ENCODE measurements at places on chromosomes 13 and 19.

GRCh38 chr19:9407827-9408226 lies 27.5 kb downstream of the ZNF266 start:
- peak; percentile 56 for DNase-seq

DNA sequence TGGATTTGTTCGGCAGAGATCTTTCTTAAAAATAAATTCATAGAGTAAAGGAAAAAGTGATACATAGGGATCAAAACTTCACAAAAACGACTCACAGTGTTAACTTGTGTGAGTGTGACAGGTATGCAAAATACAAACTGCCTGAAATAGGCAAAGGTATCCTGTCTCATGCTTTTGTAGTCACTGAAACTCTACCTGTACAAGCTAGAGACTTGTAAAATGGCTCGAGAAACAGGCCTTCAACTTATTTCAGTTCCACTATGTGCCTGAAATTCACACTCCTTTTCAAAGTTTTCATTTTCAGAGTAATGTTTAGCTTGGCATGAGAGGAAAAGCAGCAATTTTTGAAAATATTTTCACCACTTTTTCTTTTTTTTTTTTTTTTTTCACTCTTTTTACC lies 290.4 kb downstream of the DIAPH3 start:
- DNase-seq: no peak

- DNase-seq: no peak
These were observed 190.8 kb downstream of the TEX29 start for GRCh38 chr13:111511219-111511732.

GRCh38 chr13:87093399-87093798 lies 577.8 kb upstream of the SLITRK5 start:
- no peak for DNase-seq

DNA sequence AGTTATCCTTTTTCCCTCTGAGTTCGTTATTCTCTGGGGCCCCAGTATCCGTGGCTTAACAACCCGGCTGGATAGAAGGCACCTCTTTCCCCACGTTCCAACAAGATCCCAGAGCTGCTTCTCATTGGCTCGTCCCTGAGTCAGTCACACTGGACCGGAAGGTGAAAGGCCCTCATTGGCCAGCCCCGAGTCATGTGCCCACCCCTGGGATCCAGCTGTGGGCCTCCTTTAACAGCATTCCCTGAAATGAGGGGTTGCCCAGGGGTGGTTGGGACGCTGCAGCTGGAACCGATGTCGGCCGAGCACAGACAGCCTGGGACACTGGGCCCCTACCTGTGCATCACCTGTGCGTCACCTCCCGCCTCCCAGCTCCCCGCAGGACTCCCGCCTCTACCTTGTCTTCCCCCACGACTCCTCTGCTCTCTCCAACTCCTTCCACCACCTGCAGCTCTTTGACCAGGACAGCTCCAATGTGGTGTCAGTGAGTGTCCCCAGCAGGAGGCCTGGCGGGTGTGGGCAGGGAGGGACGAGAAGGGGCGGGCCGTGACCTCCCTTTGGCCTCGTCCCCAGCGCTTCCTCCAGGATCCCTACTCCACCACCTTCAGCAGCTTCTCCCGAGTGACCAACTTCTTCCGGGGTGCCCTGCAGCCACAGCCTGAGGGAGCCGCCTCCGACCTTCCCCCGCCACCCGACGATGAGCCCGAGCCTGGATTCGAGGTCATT lies 4.3 kb downstream of the TBC1D17 start:
- no peak for DNase-seq

DNA sequence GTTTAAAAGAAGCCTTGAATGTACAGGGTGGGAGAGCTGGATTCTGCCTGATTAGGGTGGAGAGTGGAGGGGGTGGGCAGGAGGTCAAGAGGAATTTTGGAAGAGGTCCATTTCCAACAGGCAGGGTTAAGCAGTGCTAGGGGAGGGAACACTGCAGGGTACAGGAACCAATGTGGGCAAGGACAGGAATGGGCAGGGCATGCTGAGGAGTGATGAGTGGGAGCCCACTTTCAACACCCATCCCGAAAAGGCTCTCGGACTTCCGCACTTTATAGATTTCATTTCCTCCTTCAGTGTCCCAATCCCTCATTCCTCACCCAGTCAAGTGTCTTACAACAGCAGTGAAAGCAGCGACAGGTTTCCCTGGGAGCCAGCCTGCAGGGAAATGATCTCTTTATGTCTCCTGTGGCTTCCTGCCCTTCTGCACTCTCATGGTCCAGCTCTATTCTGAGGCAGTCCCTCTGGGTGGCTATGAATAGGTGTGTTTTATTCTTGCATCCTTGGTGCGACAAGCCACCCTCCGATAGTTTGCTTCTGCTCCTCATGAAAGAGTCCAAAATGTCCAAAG lies 50.5 kb upstream of the ZNF507 start:
- no peak for DNase-seq

DNA sequence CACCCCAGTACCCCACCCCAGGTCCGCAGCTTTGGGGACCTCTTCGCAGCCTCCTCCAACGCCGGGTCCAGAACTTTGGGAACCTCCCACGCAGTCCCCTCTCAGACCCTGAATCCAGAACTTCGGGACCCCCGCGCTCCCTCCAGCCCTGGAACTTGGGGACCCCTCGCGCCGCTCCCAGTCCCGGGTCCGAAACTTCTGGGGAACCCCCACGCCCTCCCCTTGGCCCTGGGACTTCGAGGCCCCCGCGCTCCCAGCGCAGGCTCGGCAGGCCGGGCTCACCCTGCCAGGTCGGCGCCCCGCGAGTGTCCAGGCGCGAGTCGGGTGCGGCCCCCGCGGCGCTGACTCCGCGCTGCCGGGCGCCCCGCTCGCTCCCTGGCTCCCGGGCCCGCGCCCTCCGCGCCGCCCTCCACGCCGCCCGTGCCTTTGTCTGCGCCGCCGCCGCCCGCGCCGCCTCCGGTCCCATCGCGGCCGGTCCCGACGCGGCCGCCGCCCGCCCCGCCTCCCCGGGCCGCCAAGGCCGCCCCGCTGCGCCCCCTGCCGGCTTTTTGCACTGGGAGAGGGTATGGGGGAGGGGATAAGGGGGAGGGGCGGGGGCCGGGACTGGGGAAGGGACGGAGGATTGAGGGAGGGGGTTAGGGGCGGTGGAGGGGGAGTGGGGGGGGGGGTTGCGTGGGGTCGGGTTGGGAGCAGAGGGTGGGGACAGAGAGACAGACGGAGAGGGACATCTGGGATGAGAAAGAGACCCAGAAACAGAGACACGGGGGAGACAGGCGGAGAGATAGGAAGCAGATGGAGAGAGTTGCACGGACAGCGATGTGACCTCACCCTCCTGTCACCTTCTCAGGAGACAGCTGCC lies at the start of gene HOMER3:
Gene HOMER3 (minus strand): TSS at position 449 of the 859 bp plus-strand sequence. CDS start 2,235 bp downstream, outside the sequence.
- DNase-seq: peak; percentile 12

GRCh38 chr13:18943721-18944391 lies 237.8 kb downstream of the TUBA3C start:
- no peak for DNase-seq

DNA sequence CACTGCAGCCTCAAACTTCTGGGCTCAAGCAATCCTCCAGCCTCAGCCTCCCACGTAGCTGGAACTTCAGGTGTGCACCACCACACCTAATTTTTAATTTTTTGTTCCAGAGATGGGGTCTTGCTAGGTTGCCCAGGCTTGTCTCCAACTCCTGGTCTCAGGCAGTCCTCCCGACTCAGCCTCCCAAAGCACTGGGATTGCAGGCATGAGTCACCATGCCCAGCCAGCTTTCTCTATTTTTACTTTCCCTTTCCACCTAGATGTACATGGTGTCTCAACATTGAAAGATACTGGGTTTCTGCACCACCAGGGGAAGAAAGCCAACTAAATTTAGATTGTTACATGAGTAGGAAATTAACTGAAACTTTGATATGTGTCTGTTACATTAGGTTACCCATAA lies 13.8 kb upstream of the ZNF846 start:
- no peak for DNase-seq

GRCh38 chr19:38268539-38268938 lies 4.2 kb downstream of the SPINT2 start:
- no peak for DNase-seq

DNA sequence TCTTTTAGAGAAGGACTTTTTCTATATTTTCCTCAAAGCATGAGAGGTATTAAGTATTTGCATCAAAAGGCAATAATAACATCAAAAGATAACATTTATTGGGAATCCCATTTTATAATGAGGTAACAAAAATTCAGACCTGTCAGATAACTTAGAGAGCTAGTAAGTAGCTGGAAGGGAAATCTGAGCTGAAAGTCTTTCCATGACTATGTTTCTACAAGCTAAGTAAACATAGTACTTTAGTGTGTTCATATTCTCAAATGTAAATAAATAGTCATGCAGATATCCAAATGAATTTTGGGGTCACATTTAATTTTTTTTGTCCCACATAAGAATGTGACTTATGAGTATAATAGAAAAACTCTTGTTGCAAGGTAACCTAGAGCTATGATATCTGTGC lies 87.3 kb upstream of the FBXL3 start:
- no peak for DNase-seq

GRCh38 chr19:7013678-7014077 lies 7.6 kb downstream of the MBD3L2B start:
- DNase-seq: peak; percentile 9

GRCh38 chr13:114009590-114010400 lies 35.9 kb upstream of the C13orf46 start:
- no peak for DNase-seq

GRCh38 chr13:30675717-30676116 lies 58.0 kb downstream of the USPL1 start:
- no peak for DNase-seq

DNA sequence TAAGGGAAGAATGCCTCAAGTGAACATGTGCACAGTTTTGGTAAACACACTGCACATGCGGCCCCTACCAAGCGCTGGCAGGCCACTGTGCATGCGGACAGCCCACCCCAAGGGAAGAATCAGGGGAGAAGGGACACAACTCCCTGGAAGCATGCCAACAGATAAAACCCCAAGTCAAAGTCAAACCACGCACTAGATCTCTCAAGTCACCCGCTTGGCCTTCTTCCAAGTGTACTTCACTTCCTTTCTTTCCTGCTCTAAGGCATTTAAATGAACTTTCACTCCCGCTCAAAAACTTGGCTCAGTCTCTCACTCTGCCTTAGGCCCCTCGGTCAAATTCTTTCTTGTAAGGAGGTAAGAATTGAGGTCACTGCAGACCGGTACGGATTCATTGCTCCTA lies 4.6 kb upstream of the RFXAP start:
- no peak for DNase-seq

GRCh38 chr13:93262729-93263345 lies 36.2 kb downstream of the GPC6 start:
- no peak for DNase-seq

GRCh38 chr13:42569576-42570344 lies 4.2 kb upstream of the TNFSF11 start:
- DNase-seq: no peak

GRCh38 chr13:25585000-25585399 lies 213.2 kb downstream of the ATP8A2 start:
- DNase-seq: no peak

DNA sequence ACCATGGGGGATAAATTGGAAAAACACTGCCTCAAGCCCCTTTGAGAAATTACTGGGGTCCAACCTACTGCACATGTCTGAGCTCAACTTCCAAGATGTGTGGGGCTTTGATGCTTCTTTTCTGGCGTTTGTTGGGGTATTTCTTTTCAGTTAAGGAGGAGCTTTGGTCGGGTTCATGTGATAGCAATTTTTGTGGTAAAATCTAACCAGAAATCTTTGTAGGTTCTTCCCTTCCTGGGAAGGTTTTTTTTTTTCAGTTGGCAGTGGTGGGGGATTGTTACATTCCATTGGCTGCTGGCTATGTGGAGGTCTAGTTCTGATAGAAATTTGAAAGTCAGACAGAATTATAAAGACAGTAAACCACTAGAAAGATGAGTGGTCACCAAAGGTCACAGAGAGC lies 327.8 kb downstream of the ATP8A2 start:
- no peak for DNase-seq

- no peak for DNase-seq
These were observed 50.8 kb downstream of the FOXO1 start for GRCh38 chr13:40615619-40616018.

DNA sequence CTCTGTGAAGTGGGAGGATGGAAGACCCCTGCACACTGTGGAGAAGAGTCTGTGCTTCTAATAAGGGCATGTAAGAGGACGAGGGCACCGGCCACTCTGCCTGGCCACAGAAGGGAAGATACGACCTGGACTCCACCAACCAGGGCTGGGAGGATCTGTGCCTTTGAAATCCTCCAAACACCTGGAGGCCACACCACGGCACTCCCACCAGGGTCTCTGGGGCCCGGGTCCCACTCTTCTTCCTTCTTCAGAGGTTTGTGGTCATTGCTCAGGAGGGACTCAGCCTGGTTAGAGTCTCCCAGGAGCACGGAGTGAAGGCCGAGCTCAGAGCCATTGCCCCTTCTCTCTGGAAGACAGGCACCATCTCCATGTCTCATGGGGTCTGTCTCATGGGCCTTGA lies 42.0 kb downstream of the RAB20 start:
- no peak for DNase-seq

DNA sequence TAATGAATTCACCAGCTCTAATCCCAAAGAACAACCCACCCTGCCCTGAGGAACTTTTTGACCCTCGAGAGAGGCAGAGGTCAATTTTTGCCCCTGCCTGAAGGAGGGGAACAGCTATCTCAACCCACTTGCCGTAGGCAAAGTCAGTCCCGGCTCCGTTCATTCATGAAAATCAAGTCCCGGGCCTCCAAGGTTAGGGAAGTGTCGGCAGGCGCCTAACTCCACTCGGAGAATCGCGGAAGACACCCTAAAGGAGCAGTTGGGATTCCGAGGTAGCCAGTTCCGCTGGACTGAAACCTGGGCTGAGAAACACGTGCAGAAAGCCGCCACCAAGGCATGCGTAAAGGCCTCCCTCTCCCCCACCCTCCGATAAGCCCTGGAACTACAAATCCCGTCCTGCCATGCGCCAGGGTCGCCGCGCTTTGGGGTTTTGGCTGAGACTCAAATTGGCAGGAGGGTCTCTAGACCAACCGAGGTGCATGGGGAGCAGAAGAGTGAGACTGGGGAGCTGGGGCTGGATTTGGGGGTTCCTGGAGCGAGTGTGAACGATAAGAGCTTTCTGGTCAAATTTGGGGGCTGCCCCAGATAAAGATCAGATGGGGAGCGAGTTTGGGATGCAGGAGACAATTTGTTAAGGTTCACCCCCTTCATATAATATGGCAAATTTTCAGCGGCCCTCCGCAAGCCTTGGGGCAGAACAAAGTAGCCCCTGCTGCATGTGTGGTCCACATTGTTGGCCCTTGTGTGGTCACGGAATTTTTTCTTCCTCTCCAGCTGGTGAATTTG lies at the start of gene TNPO2:
Gene TNPO2 (minus strand): TSS at position 292 of the 786 bp plus-strand sequence. CDS start 2,955 bp downstream, outside the sequence.
- DNase-seq: peak; percentile 63

- no peak for DNase-seq
These were observed 171.3 kb downstream of the CACNA1A start for GRCh38 chr19:13334801-13335481.

GRCh38 chr13:102642029-102642428 lies 45.2 kb downstream of the TPP2 start:
- no peak for DNase-seq

GRCh38 chr19:42872608-42873007 lies 6.9 kb downstream of the PSG1 start:
- no peak for DNase-seq

- DNase-seq: no peak
These were observed 106.7 kb upstream of the UBAC2 start for GRCh38 chr13:99093997-99094396.

- peak; percentile 53 for DNase-seq
These were observed 1.2 kb downstream of the SPART start for GRCh38 chr13:36344886-36345437.

- no peak for DNase-seq
These were observed 142.2 kb downstream of the IRS2 start for GRCh38 chr13:109644069-109644750.

Measured in GF-D8 (cell line).